ENCODE measurements at places on chromosomes 5 and 9.

GRCh38 chr9:26169708-26170107 lies 491.5 kb upstream of the TUSC1 start:
- no peak for DNase-seq

DNA sequence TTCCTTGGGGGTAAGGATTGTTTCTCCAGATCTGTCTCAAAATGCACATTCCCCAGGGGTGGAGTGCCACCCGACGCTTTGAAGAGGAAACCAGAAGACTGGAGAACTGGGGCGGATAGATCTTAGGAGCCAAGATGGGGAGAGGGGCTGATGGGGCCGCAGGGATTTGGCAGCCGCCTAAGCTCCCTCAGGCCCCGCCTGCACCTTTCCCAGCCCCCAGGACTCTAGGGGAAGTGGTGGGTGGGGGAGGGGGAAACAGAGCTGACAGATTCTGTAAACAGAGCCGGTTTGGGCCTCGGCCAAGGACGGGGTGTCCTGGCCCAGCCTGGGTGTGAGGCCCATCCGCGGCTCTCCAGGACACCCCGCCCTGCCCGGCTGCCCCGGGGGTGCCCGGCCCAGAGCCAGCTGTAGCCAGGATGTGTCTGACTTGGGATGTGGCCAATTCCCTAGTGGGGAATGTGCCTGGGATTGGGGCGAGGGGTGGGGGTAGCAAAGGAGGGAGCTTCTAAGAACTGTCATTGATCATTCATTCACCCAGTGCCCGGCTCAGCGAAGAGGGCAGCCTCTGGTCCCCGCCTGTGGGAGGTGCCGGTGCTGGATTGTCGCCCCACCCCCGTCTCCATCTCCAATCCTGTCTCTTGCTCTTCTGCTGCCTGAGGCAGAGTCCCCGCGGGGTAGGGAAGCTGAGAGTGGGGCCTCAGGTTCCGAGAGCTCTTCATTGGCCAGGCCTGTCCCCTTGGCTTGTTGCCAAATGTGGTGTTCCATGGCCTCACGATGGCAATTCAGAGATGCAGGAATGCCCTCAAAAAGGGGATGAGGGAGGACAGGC lies 54.8 kb upstream of the CDKN2AIPNL start:
- DNase-seq = no peak

- no peak for DNase-seq
Measured at GRCh38 chr5:57025961-57026360, 74.0 kb upstream of the MIER3 start.

DNA sequence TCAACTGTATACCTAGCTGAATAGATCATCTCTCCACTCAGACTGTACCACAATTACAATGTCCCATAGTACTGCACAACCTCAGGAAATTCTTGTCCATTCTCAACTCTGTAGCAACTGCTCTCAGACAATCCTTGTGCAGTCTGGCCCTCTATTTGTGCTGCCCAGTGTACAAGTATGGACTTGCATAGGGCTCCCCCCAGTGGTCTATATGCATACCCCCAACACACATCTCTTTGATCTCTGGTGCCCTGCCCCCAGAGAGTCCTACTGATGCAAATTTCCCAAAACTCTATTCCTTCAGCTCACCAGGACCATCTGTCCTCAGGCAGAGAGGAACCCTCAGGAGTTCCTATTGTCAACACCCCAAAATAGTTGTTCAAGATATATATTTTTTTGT lies 205.3 kb downstream of the SLCO4C1 start:
- DNase-seq = no peak

Measured in effector CD4-positive, alpha-beta T cell (primary cell).